Left lung (tissue), 14 donors: ENCODE measurements at places on chromosomes 1 and 21.

DNA sequence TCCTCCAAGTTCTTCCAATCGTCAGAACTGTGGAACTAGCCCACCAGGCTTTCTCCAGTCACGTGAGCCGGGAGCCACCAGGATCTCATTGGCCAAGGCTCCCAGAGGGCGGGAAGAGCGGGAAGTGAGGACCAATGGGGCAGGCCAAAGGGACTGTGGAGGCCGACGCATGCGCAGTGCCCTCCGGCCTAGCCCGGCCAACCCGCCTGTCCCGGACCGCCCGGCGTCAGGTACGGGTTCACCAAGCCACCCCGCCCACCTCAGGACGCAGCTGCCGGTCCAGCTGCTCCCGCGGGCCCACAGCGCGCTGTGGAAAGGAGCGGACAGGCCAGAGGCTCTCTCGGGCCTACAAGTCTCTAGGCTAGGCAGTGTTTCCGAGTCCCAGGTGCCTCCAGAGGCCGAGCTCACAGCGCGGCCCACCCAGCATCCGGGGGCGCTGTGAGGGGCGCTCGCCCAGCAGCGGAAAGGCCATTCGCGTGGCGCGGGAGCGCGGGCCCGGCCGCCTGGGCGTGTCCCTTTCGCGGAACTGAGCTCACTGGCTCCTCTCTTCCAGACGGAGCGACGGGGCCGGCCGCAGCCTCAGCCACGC lies 10.9 kb downstream of the OR14I1 start:
- DNase-seq: no peak

- no peak for DNase-seq
These were observed 222.4 kb upstream of the COA6 start for GRCh38 chr1:234150892-234151291.

DNA sequence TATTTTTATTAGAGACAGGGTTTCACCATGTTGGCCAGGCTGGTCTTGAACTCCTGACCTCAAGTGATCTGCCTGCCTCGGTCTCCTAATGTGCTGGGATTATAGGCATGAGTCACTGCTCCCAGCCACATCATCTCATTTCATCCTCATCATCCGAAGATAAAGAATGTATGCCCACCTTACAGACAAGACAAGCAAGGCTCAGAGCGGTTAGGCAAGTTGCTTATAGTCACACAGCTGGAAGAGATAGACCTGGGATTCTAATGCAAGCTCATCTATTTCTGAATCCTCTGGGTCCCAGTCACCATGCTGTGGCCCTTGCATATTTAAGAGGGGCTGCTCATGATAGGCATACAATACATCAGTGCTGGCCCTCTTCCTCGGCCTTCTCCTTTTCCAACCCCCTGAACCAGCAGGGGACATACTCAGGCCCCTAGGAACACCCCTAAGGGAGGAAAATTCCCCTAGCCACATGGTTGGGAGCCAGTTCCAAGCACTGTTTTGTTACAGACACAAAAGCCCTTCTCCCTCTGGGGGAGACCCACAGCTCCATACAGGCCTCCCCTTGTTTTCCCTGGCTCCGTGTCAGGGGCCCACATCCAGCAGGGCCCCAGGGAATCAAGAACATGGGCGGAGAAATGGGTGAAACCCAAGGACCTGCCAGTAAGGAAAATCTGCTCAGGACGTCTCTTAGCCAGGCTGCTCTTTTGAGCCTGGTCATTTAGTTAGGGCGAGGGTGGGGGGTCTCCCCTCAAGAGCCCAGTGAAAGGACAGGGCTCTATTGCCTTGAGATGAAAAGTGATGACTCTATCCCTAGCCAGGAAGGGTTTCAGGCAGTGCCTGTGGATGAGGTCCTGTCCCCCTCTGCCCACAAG lies 6.9 kb downstream of the CSRP1 start:
- no peak for DNase-seq

GRCh38 chr1:88029142-88029541 lies 654.9 kb upstream of the PKN2 start:
- DNase-seq: no peak
